Effector CD8-positive, alpha-beta T cell (primary cell): ENCODE measurements at places on chromosomes 5 and 9.
A peak's percentile ranks its signal among the peaks of the same experiment; 100 is the strongest.

- no peak for DNase-seq
These were observed 30.6 kb downstream of the C9orf85 start for GRCh38 chr9:71941998-71942567.

DNA sequence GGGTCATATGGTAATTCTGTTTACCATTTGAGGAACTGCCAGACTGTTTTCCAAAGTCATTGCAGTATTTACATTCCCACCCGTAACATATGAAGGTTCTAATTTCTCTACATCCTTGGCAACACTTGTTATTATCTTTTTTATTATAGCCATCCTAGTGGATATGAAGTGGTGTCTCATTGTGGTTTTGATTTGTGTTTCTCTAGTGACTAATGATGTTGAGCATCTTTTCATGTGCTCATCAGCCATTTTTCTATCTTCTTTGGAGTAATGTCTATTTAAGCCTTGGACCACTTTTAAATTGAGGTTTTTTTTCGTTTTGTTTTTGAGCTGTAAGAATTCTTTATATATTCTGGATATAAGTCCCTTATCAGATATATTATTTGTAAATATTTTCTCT, 132.8 kb upstream of the RUSC2 start:
- no peak for DNase-seq

GRCh38 chr9:76090909-76091308, 200.4 kb downstream of the PCSK5 start:
- no peak for DNase-seq

GRCh38 chr9:122126331-122127261, 33.0 kb downstream of the NDUFA8 start:
- DNase-seq, result no peak

DNA sequence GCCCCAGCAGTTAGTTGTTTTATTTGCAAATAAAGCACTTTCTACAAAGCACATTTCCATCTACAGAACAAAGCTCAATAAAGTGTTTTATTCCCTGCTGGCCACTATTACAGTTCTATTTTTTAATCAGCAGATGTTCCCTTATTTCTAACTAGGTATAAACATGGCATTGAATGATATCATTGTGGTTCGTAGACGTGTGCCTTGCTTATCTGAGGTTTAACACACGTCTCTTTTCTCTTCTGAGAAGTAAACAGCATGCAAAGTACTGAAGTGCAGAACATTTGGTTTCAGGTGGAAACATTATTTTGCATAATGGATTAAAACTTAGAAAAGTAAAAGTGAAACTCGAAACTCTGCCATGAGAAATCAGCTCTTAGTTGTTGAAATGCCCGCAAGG, 1989.3 kb upstream of the WWC1 start:
- DNase-seq, result no peak

DNA sequence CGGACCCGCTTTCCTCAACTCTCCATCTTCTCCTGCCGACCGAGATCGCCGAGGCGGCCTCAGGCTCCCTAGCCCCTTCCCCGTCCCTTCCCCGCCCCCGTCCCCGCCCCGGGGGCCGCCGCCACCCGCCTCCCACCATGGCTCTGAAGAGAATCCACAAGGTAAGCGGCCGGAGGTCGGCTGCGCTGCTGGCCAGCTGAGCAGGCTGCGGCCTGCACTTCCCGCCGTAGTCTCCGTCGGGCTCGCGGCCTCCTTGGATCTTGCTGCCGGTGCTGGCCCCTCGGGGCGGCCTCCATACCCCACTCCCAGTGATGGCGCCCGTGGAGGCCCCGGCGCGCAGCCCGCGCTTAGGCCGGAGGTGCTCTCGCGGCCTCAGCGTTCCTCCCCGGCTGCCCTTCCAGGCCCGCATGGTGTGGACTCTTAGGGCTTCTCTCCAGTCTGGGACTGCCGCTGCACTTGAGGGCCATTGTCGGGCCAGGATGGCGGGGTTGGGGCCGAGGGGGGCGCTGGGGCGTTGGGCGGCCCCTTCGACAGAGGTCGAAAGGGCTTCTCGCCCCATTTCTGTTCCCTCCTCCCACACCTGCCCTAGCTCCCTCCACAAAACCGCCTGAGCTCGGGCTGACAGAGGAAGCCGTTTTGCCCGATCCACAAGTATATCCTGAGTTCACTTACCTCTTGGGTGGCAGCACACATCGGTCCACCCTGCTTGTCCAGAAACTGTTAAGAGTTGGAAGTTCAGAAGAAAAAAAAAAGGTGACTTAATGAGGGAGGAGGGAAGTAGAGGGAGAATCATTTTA, 714 bp downstream of the UBE2D2 start:
- peak; percentile 44 for DNase-seq

DNA sequence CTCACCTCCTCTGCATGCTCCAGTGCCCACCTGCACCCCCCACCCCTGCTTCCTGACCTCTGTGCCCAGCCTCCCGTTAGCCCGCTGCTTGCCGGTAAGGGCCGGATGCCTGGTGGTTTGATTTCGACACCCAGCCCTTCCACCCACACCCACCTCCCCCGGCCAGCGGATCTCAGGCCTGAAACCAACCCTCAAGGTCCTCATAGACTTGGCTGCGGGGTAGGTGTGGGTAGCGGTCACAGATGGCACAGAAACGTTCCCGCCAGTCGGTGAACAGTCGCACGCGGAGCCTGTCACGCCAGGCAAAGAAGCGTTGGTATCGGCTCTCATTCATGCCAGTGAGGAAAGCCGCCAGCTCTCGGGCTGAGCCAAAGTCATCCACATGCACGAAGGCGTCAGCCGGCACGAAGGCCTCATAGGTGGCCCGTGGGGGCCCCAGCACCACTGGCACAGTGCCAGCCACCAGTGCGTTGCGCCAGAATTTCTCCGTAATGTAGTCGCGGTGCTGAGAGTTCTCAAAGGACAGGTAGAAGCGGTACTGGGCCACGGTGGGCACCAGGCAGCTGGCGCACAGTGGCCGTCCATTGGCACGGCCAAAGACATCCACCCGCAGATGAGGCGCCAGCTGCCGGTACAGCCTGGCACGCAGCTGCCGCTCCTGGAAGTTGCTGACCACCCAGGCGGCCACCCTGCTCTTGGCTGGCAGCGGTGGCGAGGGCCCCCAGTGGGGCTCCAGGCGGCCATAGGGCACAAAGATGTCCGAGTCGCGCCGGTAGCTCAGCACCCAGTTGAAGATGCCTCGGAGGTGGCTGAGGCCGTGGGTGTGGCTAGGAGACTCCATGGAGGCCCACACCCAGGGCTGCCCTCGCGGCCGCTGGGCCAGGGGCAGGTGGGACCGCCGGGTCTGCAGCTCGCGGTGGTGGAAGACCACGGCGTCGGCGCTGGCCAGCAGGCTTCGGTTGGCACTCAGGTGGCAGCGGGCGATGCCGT, 1.1 kb downstream of the FUT7 start:
- DNase-seq, result no peak

DNA sequence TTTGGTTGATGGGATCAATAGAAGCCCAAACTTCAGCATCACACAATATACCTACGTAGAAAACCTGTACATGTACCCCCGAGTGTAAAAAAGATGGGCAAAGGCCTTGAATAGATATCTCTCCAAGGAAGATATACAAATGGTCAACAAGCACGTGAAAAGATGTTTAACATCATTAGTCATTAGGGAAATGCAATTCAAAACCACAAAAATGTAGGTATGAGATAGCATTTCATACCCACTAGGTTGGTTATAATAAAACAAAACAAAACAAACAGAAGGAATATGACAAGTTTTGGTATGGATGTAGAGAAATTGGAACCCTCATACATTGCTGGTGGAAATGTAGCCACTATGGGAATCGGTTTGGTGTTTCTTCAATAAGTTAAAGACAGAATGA, 33.1 kb upstream of the PPARGC1B start:
- no peak for DNase-seq

- no peak for DNase-seq
These were observed 147.3 kb downstream of the ARSB start for GRCh38 chr5:78837836-78838235.

- DNase-seq, result no peak
These were observed 16.9 kb upstream of the TRIM14 start for GRCh38 chr9:98135938-98136337.

DNA sequence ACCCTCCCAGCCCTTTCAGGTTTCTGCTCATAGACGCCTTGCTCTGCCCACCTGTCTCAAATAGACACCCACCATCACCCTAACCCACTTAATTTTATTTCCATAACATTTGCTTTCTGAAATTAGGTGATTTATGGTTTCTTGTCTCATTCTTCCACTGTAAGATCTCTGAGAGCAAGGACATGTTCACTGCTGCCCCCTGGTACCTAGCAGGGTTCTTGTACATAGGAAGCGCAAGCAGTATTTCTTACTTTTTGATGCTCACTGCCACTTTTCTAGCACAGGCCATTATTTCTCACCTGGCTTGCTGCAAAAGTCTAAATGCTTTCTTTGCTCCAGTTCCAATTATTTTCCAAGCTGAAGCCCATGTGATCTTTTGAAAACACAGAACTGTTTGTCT, 16.8 kb downstream of the C9orf57 start:
- DNase-seq, result no peak

GRCh38 chr5:132049093-132049492, 11.4 kb upstream of the IL3 start:
- DNase-seq, result no peak

DNA sequence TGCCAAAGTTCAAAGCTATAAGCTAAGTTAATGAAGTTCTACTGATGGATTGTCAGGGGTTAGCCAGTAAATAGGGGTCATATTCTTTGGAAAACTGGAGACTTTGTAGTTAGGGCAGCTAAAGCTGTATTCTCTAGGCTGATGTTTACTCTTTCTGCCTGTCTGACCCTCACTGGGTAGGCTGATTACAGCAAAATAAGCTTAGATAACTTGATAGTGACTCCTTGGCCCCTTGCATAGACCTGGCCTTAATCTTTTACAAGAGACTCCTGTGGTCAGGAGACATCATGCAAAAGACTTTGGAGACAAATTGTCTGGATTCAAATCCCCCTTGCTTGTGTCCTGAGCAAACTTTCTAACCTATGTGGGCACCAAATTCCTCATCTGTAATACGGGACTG, 314.4 kb upstream of the MSX2 start:
- no peak for DNase-seq

DNA sequence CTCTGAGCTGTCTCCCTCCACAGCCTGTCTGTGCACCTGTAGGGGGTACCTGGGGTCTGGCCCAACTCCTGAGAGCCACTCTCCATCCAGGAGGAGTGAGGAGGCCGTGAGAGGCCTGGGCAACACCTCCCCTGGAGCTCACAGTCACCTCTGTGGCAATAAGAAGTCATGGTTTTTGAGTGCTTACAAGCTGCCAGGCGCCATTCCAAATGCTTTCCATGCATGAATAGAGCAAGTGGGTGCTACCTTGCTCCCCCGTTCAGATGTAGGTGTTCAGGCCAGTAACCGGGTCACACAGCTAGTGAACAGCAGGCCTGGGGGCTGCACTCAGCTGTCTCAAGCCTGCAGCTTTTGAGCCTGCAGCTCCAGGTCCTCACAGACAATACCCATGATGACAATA, 30.6 kb downstream of the CORO2A start:
- DNase-seq, result no peak

DNA sequence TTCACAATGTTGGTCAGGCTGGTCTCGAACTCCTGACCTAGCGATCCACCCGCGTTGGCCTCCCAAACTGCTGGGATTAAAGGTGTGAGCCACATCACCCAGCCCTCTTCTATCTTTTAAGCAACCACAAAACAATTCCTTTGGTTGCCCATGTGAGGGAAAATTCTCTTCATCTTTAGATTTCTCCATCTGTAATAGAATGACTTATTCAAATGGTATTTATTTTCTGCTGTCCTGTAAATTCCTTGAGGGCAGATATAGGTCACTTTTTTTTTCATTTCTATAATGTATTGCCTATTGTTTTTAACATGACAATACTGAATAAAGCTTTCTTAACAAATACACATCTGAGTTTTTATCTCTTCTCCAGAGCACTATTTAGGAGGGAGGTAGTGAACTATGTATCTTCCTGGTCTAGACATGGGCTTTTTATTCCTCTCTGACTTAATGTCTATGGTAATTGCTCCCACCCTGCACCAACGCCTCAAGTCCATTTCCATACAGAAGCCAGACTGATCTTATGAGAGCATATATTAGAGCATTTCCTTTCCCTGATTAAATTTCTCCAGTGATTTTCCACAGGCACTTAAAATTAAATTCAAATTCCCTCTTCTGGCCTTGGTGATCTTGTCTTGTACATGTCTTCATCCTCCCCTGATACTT, 595.6 kb downstream of the CAAP1 start:
- no peak for DNase-seq

DNA sequence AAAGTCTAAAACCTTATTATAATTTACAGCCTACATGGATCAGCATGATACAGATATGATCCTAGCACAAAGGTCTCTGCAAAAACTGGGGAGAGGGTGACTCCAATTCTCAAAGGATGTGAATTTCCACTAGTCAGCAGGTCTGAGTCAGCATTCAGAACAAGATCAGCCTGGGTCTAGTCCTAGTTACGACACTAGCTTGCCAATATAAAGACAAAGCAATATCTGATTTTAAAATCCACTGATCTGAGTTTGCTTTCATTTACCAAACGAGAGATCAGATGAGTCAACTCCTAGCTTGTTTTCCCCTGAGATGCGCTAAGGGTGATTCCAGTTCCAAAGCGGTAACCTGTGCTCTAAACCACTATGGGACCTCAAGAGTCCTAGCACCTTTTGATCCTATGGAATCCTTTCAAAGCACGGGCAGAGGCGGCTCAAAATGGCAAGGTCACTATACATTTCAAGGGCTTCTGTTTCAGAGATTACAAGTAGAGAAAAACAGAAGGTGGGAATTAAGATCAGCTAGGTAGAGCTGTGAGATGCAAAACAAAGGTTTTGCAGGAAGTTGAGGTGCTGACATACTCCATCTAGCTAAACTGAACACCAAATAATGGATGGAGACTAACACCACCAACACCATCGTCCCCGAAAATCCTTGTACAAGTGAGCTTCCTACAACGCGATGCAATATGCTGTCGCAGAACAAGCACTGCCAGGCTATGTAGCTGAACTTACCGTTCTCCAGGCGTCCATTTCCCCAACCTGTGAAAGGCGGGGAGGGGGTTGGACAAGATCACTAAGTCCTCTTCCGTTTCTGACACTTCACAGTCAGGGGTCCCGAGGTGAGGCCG, 906 bp downstream of the SLC25A51 start:
- no peak for DNase-seq

- DNase-seq, result no peak
These were observed 772 bp downstream of the DCAF10 start for GRCh38 chr9:37801287-37801850.

DNA sequence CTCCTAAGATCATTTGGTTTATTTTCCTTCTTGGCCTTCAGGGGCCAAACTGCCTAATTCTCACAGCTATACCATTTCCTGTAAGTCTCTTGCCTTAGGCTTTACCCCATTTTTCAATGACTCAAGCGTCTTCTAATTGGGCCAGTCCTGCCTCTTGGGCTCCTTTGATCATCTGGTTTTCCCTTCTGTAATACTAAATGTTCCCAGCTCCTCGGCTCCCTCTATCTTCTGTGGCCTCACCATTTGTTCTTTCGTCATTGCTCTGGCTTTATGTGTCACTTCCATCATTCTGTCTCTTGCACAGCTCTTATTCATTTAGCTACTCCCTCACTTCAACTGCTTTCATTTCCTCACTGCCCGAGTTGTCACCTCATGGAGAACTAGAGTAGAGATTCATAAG, 14.5 kb upstream of the SPINK7 start:
- no peak for DNase-seq
